ENCODE measurements at places on chromosomes 4 and X.

- DNase-seq, result no peak
These were observed 7.6 kb downstream of the FAT4 start for GRCh38 chr4:125322366-125322730.

DNA sequence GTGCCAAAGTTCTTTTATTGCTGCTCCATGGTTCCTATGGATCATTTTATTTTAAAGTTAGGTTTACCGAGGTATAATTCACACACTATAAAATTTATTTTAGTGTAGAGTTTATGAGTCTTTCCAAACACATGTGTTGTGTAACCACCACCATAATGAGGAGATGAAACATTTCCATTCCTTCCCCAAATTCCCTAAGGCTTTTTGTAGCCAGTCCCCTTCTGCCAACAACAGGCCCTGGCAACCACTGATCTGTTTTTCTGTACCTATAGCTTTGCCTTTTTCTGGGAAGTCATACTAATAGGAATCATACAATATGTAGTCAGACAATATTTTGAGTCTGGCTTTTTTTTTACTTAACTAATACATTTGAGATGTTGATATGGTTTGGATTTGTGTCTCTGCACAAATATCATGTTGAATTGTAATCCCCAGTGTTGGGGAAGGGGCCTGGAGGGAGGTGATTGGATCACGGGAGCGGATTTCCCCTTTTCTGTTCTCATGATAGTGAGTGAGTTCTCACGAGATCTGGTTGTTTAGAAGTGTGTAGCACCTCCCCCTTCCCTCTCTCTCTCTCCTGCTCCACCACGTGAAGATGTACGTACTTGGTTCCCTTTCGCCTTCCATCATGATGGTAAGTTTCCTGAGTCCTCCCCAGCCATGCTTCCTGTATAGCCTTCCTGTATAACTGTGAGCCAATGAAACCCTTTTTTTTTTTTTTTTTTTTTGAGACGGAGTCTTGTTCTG is 59.6 kb upstream of the DHX15 start:
- DNase-seq, result no peak

- DNase-seq, result no peak
These were observed 15.2 kb downstream of the RXFP1 start for GRCh38 chr4:158536833-158537232.

- peak; percentile 56 for DNase-seq
These were observed at the start of gene GRIPAP1 for GRCh38 chrX:49002091-49002935. TSS of gene GRIPAP1 (minus strand) at chrX:49002264. CDS start at chrX:49002229, 35 bp downstream.

DNA sequence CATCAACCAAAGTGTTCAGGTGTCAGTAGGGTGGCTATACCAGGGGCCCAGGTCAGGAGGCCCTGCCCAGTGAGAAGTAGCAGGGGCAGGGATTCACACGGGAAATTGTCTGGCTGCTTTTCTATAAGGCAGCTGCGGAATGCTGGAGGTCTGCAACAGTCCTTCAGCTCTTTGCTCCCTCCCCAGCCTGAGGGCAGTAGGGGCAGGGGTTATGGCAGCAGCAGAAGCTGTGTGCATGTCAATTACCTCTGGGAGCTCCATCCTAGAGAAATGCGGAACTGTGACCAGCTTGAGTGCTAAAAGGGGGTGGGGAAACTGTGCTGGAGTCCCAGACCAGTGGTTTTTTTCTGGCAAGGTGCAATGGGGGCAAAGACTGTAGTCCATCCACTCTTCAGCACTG is 810.4 kb downstream of the PCDH7 start:
- DNase-seq, result no peak

DNA sequence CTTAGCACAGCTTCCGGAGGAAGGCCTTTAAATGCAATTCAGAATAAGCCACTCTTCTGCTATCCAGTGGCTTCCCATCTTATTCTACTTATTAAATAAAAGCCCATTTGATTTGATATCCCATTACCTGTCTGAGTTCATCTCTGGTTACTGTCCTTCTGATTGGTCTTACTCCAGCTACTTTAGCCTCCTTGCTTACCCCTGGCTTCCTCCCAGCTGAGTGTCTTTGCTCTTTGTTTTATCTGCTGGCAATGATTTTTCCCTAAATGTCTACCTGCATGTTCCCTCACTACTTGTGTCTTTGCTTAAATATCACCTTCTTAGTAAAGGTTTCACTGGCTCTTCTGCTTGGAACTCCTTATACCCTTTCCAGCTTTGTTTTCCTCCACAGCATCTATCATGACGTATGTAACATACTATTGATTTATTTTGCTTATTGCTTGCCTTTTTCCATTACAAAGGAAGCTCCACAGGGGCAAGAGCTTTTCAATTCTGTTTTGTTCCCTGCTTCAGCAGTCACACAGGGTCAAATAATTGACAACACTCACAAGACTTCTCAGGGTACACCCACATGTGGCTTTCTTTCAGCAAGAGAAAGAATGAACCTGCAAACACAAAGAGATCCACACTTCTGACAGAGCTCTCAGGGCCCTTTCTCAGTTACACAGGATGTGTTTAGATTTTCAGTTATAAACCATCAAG is 63.8 kb downstream of the TBC1D19 start:
- DNase-seq, result no peak

DNA sequence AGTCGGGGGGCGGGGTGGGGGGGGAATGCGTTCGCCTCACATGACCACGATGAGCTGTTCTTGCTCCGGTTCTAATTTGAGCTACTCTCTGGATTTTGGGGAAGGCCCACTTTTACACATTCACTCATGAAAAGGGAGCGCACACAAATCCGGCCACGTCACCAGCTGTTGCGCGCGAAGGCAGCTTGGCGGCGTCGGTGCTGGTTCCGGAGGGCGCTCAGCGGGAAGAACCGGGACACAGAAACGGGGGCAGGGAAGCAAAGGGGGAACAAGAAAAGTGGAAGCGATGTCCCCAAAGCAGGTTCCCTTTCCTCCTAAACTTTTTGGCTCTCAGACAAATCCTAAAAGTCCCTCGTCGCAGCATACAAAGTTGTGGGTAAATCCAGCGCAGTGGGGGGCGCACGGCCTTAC is 605 bp downstream of the ANXA5 start:
- DNase-seq, result no peak

- peak; percentile 32 for DNase-seq
These were observed 885 bp downstream of the CCDC110 start for GRCh38 chr4:185470501-185471195.

DNA sequence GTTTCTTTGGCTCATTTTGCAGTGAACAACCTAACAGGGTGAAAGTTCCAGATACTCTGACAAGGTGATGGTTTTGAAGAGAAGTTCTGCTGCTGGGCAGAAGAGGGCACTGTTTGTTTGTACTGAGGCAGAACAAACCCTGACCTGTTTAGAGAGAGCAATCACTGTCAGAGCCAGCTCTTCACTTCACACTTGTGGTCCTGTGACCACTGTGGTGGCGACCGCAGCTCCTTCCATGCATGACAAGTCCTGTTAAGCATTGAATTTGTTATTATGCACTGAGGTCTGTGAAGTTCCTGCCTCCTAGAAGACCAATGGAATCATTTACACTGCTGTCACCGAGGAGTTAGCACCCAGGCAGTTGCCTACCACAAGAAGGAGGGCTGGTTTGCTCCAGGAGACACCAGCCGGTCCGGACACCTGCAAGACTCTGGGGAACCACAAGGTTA is 86.6 kb downstream of the ZNF330 start:
- DNase-seq, result no peak

DNA sequence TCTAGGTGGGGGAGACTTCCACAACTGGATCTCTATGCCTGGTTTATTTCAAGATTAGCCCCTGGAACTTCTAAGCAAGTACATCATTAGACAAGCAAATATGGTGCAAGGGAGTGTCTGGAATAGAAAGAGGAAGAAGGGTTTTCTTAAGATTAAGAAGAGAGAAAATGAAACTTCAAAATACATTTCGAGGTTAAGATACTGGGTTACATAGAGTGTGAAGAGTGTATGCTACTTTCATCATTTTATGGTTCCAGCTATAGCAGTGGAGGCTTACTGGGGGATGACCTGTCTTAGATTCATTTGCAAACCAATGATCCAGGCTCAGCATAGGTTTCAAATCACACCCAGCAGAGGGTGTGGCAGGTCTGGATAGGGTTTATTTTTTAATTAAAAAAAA is 144.4 kb upstream of the GATB start:
- no peak for DNase-seq

DNA sequence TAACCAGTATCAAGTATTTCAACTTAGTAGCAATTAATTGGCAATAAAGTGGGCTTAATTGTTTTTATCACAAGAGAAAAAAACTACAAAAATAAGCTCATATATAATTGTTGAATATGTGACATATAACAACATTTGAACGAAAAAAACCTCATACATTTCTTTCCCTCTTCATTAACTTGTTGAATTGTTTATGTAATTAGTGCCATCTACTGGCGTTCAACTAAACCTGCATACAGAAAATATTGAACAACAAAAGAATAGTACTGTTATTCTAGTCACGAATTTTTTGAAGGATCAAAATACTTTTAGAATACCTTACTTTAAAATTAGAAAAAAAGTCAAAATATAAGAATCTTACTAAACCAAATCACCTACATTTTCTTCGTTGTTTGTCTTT is 586.5 kb upstream of the FTHL17 start:
- no peak for DNase-seq

DNA sequence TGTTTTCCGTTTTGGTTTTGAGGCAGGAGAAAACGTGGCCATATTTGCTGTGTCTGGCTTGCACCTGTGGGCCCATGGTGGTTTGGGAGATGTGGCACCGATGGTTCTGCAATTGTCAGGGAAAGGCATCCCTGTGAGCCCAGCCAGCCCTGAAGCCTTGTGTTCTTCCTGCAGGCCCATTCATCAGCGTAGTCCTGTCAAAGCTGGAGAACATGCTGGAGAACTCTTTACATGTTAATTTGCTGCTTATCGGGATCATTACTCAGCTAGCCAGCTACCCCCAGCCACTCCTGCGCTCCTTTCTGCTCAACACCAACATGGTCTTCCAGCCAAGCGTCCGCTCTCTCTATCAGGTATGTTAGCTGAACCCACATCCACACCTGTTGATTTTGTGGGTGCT is 104.7 kb downstream of the GATB start:
- DNase-seq, result no peak

GRCh38 chr4:89146196-89146595 is 34.9 kb downstream of the TIGD2 start:
- DNase-seq, result no peak

DNA sequence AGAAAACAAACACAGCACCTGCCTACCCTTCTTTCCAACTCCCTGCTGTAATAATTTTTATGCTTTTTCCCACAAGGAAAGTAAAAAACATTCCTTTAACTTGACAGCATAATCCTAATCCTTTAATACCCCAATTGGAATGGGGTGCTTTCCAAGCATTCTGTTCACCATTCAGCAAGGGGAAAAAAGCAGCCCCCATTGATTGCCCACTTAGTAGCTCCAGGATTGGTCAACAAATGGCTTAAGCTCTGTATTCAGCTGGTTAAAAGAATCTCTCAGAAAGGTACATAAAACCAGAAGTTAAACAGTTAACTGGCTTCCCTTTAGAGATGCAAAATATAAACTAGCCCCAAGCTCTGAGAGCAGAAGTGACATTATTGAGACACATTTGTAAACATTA is 194.8 kb upstream of the ATOH1 start:
- DNase-seq, result no peak

DNA sequence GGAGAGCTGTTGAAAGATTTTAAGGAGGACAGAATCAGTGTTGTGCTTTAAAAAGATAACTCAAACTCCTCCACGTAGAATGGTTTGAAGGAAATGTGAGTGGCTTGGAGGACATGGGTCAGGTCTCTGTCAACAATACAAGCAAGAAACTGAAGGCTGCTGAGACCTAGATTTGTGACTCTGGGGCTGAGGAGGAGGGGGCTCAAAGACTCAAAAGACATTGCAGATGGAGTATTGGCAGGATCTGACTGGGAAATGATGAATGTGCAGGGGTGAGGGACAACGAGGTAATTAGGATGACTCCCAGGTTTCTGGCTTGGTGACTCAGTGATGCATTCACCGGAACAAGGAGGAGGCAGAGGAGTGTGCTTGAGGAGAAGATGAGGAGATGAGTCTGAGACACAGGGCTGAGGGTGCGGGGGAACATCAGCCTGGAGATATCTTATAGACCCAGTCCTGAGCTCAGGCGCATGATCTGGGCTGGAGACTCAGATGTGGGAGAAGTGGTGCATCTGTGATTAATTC is 3.3 kb upstream of the RPS4X start:
- DNase-seq, result no peak

- DNase-seq, result no peak
These were observed 53.7 kb downstream of the NAA11 start for GRCh38 chr4:79272126-79272525.

DNA sequence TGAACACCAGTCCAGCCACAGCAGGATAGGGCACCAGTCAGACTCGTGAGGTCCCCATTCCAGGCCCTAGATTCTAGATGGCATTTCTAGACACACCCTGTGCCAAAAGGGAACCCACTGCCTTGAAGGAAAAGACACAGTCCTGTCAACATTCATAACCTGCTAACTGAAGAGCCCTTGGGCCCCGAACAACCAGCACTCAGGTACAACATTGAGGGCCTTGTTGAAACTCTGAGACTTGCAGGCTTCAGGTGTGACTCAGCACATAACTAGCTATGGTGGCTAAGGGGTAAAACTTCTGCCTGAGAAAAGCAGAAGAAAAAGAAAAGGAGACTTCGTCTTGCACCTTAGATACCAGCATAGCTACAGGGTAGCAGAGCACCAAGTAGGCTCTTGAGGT is 252.9 kb upstream of the GRID2 start:
- no peak for DNase-seq

DNA sequence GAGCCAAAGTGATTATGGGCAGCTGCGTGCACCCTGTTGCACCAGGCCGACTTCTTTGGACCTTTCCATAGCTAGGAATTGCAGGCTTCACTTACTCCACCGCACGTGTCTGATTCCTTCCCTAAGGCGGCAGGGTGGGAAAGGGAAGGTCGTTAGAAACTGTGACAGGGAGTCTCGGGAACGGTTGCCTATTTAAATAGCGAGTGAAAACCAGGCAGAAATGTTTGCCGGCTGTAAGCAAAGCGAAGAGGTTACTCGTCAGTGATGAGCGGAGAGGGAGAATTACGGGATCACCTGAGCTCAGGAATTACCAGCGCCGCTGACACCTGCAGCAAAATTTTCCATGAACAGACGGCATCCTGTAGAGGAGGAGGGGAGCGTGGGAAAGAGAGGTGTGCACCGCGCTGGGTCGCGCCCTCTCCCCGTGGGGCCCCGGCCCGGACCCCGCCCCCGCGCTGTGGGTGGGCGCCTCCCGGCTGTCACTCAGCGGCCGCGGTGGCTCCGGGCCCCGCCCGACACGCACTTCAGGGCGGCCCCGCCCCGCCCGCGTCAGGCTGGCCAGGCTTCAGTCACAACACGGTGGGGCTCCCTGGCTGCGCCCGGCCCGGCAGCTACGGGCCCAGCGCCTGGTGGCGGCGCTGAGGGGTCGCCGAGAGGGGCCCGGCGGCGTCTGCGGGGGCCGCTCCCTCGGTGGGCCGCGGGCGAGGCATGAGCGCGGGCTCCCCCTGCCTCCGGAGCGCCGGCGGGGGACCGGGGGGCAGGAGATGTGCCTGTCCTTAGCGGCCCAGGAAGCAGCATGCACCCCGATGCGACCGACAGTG is at the start of gene SNX25:
Gene SNX25 (plus strand): TSS at position 568 of the 821 bp plus-strand sequence. CDS start 229 bp downstream, at position 797.
- DNase-seq, result peak; percentile 86

GRCh38 chr4:140092094-140092851 is 61.7 kb downstream of the MAML3 start:
- DNase-seq, result no peak

GRCh38 chr4:36111172-36111571 is 133.1 kb downstream of the ARAP2 start:
- DNase-seq, result no peak

GRCh38 chr4:917466-917865 is 14.7 kb downstream of the GAK start:
- no peak for DNase-seq

All from cerebellar nuclear complex (tissue), 1 donor.